ENCODE measurements at places on chromosomes 12 and 14.

DNA sequence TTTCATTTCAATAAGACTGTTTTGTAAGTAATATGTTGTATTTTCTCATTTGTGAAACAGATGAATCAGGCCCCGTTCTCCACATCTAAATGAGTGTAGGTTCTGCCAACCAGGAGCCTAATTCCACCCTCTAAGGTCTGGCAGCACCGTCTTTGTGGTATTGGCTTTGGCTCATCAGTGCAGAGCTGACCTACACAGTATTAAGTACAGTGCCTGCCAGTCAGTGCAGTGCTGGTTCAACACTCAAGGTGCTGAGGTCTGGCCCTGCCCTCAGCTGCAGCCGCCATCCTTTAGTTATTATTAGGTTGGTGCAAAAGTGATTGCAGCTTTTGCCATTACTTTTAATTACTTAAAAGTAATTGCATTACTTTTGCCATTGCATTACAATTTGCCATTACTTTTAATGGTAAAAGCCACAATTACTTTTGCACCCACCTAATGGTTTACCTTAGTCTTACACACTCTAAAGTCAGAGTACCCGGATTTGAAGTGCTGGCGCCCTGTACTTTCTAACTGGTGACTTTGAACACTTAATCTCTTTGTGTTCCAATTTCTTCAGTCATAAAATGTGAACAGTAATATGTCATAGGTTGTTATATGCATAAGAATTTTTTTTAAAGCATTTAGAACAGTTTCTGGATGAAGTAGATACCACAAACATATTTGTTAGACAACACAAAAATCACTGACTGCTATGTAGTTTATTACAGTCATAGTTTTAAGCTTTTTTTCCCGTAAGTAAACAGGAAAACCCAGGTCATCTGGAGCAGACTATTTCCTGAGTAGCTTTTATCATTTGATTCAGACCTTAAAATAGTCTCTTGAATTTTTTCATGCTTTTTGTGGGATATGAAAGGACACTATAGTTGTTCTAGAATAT, 99.5 kb downstream of the SYNE2 start:
- no peak for DNase-seq

- no peak for DNase-seq
Measured at GRCh38 chr14:55440385-55440784, at the start of gene TBPL2. Gene TBPL2 (minus strand): TSS chr14:55440616. CDS start chr14:55440449, 167 bp downstream.

DNA sequence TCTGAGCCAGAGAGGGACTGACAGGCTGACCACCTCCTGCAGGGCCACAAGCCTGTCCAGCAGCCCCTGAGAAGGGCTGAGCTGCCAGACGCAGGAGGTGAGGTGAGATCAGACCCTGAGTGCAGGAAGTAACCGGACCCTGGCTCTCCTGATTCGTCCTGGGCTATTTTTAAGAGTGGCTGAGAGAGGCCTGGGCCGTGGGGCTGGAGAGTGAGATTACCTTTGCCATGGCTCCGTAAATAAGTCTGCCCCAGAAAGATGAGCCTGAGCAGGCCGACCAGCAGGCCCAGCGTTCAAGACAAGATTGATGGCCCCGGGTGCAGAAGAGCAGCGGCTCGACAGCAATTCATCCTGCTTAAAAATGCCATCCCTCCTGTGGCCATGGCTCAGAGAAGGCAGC, 54.2 kb downstream of the SPTB start:
- DNase-seq: no peak

- no peak for DNase-seq
Measured at GRCh38 chr14:78022059-78022458, 148.1 kb upstream of the NRXN3 start.

GRCh38 chr12:42590330-42590934, 886 bp upstream of the PRICKLE1 start:
- no peak for DNase-seq

GRCh38 chr12:109289551-109289950, 19.5 kb downstream of the FOXN4 start:
- DNase-seq: no peak

DNA sequence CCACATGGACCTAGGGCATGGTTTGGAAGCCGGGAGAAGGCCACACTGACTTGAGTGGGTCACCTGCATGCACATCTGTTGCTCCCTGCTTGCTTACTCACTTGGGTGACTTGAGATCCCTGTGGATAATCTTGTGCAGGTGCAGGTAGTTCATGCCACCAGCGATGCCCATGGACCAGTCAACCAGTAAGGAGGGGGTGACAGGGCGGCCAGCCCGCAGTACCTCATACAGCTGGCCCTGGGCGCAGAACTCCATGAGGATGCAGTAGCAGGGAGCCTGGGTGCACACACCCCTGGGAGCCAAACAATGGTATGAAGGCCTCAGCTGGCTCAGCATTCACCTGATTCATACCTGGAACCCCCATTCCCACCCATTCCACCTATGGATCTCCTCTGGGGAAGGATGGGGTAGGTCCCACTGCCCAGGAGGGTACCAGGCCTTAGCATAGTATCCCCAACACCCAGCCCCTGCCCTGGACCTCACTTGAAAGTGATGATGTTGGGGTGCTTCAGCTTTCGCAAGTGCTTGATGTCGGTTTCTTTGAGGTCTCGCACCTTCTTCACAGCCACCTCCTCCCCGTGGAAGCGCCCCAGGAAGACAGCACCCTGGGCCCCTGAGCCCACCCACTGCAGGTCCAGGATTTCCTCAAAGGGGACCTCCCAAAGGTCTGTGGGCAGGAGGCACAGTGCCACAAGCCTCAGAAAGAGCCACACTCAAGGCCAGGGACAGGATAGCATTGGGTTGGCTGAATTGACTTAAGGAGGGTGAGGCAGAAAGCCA, 13.1 kb downstream of the MAP3K12 start:
- DNase-seq: no peak

DNA sequence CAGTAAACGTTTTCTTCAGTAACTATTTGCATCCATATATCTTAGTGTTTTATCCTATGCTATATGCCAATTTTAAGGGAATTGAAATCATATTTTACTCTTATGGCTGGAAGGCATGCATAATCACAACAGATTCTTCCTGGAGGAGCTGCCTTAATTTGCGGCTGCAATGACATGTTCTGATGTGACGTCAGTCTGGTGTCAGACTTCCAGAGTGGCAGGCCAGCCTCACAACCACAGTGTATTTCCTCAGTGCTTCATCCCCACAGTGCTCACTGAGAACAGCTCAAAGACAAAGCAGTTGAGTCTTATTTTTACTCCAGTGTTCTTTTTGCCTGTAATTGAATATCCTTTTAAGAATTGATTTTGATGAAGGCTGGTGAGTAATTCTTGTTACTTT, 107.1 kb downstream of the PLEKHA5 start:
- no peak for DNase-seq

GRCh38 chr12:31362115-31362758, 36.3 kb upstream of the SINHCAF start:
- no peak for DNase-seq

GRCh38 chr14:65035049-65035448, 48.4 kb downstream of the FNTB start:
- DNase-seq: no peak

DNA sequence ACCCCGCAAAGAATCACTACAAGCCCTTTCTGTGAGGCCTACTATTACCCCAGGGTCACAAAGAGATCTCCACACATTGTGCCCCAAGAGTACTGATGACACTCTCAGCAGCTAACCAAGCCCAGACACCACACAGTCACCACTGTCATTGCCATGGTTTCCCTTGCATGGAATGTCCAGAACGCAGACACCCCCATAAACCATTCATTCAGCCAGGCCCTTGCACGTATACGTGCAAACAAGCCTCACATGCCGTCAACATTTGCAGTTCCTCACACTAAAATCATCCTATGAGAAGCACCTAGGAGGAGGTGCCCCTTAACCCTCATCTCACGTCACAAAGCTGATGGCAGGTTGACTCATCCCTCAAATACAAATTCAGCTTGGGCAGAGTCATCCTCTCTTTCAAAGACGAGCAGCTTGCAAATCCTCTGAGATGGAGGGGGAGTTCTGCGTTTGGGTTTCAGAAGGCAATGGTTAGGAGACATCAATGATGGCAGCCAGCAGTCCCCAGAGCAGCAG, 17.1 kb upstream of the KRT77 start:
- DNase-seq: no peak

DNA sequence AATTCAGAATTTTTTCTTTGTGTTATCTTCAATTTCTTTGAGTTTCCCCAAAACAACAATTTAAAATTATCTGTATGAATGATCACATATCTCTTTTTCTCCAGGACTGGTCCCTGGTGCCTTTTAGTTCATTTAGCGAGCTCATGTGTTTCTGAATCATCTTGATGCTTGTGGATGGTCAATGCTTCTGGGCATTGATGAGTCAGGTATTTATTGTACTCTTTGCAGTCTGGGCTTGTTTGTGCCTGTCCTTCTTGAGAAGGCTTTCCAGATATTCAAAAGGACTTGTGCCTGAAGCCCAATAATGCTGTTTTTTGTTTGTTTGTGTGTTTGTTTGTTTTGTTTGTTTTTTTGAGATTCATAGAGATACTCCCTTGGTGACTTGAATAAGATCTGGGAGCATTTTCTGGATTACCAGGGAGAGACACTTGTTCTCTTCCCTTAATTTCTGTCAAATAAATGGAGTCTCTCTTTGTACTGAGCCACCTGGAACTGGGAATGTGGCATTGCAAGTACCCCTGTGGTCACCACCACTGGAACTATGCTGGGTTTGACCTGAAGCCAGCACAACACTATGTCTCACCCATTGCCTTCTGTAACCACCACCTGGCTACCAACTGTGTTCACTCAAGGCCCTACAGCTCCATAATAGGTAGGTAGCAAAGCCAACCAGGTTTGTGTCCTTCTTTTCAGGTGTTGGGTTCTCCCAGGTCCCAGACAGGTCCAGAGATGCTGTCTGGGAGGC, 56.3 kb downstream of the SLC6A15 start:
- no peak for DNase-seq

- no peak for DNase-seq
Measured at GRCh38 chr12:24630446-24630845, 318.5 kb downstream of the BCAT1 start.

DNA sequence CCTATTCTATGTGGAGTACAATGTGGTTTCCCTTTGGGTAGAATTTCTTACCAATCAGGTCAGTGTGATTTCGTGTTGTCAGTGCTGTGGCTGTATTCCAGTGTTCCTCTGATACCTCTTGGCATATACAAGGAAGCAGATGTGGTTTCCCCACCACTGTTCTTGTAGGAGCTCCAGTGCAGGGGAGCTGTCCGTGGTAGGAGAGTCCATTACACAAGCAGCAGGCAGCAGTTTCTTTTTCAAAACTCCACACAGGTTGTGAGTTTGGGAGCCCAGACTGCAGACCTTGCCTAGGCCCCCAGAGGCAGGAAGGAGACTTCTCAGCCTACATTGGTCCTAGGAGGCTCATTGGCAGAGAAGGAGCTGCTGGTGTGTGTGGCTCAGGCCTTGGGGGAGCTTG, 452.8 kb downstream of the AACS start:
- no peak for DNase-seq

DNA sequence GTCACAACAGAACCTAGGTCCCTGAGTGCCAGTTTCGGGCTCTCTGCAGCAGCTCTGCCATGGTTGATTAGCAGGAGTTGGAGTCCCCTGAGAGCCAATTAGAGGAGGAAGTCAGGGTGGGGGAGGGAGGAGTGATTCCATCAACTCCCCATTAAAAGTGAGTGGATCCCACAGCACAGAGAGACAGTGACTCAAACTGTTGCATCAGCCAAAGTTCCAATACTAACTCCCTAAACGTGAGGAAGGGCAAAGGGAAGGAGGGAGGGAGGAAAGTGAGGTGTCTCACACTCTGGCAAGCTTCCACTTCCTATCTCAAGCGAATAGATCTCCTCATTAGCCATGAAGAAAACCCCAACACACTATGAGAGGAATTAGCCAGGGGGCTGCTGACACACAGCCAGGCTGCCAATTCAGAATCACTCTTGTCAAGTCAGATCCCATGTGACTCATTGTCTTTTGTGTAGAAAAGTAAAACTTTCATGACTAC, 23.6 kb downstream of the OR11H4 start:
- DNase-seq: no peak

GRCh38 chr12:108190529-108190928, 61.4 kb downstream of the WSCD2 start:
- no peak for DNase-seq
